Activated T-cell treated with anti-CD3 and anti-CD28 coated beads, Interleukin-2, amount 50 U/mL, for 48 hours (primary cell): ENCODE measurements at places on chromosomes 6 and 20.

- DNase-seq = no peak
Measured at GRCh38 chr6:97306544-97307320, 23.7 kb upstream of the MMS22L start.

- DNase-seq = no peak
Measured at GRCh38 chr20:23438661-23439060, 824 bp upstream of the CSTL1 start.

DNA sequence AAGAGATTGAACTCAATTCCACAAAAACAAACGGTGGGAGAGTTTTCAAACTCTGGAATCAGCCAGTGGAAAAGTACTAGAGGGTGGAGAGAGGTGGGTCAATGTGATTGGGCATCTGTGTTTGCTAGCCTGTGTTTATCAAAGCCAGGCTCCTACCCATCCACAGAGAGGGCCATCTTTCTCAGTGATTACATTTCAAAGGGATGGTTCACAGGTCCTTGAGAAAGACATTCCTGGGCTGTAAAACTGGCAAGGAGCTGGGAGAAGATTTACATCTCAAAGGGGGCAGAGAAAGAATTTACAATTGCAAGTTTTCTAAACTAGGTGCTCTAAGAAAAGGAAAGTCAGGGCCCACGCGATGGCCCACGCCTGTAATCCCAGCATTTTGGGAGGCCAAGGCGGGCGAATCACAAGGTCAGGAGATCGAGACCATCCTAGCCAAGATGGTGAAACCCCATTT, 146.8 kb upstream of the UST start:
- no peak for DNase-seq

DNA sequence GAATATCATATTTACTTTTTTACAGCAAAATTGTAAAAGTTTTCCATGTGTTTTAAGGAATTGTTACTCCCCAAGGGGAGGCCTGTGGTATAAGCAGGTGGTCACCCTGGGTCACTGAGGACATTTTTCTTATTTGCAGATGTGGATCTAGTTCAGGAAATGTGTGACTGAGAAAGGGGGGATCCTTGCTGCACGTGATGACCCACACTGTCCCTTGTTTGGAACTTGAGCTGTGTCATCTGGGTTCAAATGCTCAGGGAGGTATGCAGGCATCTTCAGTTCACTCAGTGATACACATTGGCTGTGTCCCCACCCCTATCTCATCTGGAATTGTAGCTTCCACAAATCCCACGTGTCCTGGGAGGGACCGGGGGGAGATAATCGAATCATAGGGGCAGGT, 431.9 kb upstream of the CDH4 start:
- DNase-seq = no peak

- no peak for DNase-seq
Measured at GRCh38 chr6:142485256-142485655, 183.4 kb downstream of the ADGRG6 start.

DNA sequence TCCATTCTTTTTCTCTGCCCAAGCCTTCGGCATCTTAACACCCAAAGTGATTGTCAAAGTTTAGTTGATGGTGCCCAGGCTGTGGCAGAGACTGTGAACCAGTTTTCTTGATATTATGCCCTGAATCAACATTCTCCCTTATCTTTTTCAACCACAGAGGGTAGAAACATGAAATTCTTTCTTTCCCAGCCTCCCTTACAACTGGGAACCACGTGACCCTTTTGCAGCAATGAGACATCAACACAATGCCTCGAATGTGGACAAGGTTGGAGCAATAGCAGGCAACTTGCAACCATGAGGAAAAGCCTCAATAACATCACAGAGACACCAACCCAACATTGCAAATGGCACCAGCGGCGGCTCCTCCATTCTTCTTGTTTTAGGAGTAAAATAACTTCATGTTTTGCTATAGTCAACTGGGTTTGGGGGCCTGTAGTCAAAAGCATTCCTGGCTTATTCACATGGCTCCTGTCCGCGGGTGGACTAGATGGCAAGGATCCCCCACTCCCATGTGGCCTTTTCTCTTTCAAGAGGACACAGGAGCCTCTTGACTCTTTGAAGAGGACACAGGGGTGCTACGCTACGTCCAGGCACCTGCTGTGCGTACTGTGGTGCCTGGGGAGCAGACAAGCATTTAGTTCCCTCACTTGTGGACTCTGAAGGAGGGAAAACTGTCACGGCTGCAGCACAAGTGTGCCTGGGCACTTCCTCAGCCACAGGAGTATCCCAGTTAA, 90.5 kb downstream of the NOL4L start:
- no peak for DNase-seq

- no peak for DNase-seq
Measured at GRCh38 chr6:167736486-167737204, 90.1 kb upstream of the AFDN start.

GRCh38 chr20:18849131-18849530, 35.5 kb downstream of the SCP2D1 start:
- DNase-seq = no peak

GRCh38 chr20:56765172-56766073, 136.3 kb downstream of the TFAP2C start:
- DNase-seq = no peak

DNA sequence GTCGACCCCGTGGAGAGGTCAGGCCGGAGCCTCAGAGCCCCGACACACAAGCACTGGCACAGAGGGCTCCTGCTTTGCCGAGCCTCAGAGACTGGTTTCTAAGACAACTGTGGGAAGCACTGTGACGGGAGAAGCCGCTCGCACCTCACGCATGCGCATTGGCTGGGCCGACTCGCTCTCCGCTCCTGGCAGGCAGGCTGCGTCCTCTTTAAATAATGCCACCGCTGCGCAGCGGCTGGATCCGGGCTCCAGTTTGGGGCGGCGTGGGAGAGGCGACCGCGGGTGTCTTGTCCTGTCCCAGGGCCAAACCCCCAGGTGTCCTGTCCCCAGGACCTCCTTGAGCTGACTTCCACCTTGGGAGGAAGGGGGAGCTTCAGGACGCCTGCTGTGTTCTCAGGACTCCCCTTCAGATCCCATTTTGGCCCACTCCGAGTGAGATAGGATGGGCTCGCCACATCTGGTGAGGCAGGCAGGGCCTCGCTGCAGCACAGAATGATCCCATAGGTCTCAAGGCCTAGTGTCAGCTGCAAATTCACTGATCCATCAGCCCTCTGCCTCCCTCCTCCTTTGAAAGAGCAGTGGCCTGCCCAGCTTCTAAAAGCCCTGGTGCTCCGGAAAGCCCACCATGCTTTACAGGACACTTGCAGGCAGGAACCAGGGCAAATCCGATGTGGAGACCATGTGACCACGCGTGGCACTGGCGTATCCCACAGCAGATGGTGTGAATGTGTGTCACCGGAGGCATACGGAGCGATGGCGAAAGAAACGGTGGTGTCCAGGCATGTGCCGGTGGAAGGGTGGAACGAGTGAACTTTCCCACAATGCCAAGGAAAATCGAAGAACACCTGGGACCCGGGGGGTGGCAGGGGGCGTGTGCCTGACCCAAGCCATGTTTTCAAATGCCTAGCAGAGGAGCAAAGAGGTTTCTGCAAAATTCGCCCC, 169.3 kb upstream of the ZNF337 start:
- DNase-seq = peak; percentile 78

DNA sequence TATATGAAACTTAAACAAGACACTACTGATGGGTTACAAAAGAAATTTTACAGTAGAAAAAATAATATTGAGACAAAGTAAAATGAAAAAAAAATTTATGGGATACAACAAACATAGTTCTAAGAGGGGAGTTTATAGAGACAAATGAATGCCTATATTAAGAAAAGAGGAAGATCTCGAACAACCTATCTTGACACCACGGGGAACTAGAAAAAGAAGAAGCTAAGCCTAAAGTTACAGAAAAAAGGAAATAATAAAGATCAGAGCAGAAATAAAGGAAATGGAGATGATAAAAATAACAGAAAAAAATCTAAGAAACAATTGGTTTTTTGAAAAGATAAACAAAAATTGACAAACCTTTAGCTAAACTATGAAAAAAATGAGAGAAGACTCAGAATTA, 9.1 kb upstream of the ECHDC1 start:
- no peak for DNase-seq

DNA sequence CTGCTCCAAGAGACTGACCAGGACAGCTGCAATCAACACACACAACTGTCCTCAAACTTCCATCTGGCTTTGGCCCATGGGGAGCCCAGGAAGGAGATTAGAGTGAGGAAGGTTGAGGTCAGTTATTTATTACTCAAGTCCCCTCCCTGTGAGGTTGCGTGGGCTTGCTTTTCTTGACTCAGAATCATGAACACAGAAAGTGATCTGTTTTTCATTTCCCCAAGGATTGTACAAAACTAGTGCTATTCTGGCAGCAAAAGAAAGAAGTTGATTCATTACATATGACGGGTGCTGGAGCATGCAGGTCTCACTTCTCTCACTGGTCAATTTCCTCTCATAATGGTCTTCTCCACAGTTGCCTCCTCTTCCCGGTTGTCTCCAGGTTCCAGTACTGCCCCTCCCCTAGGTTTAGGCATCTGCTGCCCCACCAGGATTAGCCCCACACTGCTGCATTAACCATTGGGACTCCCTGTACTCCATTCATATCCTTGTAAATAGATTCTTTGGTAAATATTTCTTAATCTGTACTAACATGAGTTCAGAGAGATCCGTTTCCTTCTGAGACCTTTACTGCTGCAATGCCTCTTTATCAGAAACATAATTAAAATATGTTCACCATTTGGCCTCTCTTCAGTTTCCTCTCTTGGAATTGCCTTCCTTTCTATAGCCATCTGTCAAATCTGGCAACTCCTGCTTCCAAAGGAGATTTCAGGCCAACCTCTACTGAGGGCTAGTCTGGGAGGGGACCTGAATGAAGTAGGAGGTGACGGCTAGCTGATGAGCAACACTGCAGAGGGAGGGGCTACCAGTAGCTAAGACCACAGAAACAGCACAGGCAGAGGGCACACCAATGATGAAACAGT, 888.8 kb downstream of the QKI start:
- no peak for DNase-seq

DNA sequence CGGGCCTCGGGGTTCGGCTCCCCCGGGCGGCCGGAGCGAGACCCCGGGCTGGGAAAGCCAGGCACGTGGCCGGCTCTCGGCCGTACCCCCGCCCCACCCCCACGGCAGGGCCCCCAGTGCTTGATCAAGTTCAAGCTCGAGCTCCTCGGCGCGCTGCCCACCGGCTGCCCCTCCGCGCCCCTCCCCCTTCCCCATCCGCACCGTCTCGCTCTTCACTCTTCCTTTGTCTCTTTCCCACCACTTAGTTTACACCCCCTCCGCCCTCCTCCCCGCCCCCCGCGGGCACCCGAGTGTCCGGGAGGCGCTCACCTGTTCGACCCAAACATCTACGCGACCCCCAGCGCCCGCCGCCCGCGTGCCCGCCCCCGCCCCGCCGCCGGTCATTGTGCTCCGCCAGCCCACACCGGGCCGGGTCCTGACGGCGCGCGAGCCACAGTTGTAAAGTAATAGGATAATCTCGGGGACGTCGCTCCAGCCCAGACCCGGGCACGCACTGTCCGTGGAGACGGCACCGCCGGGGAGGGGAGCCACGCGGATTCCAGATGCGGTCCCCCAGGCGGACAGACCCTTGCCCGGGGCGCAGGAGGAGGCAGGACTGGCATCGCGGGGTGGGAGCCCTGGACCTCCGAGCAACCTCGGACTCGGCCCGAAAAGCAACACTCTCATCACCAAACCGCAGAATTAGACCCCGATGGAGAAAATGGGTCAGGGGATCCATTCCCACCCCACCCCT, 100.7 kb downstream of the NOL4L start:
- DNase-seq = peak; percentile 58

- no peak for DNase-seq
Measured at GRCh38 chr6:157682856-157683481, 140.1 kb upstream of the SNX9 start.

GRCh38 chr6:108331982-108332381, 37.1 kb downstream of the AFG1L start:
- no peak for DNase-seq

- no peak for DNase-seq
Measured at GRCh38 chr20:21229163-21229562, 74.0 kb upstream of the XRN2 start.

GRCh38 chr6:43052842-43053544, 658 bp downstream of the CUL7 start:
- DNase-seq = peak; percentile 52

DNA sequence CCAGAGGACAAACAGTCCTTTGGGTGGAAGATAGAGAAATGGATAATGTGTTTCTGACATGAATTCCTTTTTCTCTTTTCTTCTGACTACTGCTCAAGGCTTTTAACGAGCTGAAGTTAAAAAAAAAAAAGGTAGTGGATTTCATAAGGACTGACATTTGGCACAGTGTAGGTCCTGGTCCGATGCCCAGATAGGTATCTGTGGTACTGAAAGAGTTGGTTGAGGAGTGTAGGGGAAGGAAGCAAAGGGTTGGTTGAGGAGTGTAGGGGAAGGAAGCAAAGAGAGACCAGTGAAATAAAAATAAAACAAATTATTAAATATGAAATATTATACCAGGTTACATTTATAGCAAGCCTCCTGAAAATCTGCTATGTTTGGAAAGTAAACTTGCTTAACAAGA, 11.8 kb downstream of the UTRN start:
- DNase-seq = no peak

DNA sequence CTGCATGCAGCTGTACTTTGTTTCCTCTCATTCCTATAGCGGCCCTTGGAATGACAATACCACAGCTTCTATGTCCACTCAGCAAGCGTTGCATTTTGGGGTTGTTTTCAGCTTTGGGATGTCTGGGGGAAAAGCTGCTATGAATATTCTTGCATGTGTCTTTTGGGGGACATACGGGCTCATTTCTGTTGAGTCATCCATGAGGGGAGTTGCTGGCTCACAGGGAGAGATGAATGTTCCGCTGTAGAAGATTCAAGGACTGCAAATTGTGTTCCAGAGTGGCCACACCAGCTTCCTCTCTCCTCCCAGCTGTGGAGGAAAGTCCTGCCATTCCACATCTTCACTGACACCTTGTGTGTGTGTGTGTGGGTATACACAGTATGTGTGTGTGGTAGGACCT, 43.3 kb downstream of the TGM2 start:
- DNase-seq = no peak

DNA sequence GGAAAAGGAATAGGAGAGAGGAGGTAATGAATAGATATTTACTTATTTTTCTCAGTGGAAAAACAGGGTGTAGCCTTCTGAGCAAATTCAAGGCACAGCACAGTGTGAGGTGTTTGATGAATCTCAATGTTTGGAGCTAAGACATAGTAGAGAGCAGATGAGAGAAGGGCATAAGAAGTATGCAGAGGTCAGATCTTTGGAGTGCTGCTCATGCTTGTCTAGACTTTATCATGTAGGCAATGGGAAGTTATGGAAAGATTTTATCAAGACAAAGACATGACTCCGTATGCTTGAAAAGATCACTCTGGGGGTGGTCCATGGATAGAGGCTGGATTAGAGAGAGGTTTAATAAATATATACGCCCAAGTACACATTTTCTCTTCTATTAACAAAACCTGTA, 217.0 kb upstream of the CNR1 start:
- no peak for DNase-seq

GRCh38 chr6:19905584-19905983, 68.4 kb downstream of the ID4 start:
- DNase-seq = no peak
